ENCODE measurements at places on chromosomes 11 and 22.

DNA sequence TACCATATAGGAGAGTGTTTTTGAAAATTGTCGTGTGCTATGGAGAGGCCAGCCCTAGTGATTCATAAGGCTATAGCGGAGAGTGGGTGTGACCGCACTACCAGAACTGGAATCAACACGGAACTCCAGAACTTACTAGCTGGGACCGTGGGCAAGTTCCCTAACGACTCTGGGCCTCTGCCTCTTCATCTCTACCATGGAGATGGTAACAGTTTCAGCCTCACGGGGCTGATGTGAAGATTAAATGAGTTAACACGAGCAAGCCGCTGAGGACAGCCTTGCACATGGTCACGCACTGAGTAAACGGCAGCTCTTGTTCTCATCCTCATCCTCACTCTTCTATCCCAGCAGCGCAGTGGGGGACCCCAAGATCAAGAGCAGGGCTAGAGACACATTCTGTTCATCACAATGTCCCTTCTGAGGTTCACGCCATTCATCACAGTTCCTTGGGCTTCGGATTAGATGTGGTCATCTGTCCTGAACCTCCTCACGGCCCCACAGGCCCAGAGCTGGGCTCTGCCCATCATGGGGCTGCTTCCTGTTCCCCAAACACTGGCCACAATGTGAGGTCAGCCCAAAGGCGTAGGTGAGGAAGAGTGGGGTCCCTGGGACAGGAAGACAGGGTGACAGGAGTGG, 47.2 kb upstream of the CD5 start:
- DNase-seq = no peak

DNA sequence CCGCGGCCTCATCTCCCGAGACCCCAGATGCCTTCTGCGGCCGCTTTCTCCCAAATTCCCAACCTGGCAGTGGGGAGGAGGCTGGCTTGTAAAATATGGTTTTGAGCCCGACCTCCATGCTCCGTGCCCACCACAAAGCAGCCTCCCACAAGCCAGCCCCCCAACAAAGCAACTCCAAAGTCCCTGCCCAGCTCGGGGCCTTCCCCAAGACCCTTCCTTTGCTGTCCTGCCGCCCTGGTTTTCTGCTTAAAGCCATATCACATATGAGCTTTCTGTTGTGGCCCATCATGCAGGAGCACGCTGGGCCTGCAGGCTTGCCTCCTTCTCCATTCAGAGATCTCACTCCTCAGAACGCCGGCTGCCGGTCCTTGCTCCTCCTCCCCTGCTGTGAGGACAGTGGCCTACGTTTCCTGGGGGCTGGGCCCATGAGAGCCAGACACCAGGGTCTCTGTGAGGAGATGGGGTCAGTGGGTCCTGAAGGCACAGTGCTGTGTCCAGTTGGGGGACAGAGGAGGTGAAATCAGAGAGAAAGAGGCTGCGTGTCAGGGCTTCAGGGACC, 680.0 kb downstream of the BRD1 start:
- DNase-seq = no peak

DNA sequence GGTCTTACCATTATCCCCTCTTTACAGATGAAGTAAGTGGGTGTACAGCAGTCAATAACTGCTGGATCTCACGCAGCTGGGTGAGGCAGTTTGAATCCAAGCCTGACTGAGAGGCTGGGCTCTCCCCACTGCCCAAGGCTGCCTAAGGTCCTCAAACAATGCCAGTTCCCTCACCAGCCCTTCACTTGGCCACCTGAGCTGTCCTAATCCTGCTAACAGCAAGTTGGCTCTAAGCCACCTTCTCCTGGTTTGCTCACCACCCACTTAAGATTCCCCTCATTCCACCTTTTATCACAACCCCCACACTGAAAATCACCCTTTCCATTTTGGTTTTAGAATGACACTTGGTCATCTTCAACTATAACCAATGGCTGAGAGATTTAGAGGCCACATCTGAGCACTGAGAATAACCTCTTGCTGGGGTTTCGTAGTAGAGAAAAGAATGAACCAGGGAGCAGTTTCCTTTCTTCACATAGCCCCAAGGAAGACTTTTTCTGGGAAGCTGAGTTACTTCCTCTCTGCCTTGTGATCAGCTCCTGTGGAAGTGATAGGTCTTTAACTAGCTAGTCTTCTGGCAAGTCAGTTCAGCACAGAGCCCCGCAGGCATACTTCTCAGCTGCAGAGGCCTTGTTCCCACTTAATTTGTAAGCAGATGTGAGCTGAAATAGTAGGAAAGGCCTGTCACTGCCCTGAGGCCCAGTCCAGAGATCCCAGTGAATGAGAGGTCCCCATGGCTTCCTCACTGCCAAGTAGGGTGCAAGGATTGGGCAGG, 57.8 kb upstream of the TTC12 start:
- DNase-seq = no peak

- no peak for DNase-seq
Measured at GRCh38 chr11:93608364-93608763, 53.1 kb upstream of the CEP295 start.

- DNase-seq = no peak
Measured at GRCh38 chr11:127063241-127063640, 62.7 kb upstream of the KIRREL3 start.

DNA sequence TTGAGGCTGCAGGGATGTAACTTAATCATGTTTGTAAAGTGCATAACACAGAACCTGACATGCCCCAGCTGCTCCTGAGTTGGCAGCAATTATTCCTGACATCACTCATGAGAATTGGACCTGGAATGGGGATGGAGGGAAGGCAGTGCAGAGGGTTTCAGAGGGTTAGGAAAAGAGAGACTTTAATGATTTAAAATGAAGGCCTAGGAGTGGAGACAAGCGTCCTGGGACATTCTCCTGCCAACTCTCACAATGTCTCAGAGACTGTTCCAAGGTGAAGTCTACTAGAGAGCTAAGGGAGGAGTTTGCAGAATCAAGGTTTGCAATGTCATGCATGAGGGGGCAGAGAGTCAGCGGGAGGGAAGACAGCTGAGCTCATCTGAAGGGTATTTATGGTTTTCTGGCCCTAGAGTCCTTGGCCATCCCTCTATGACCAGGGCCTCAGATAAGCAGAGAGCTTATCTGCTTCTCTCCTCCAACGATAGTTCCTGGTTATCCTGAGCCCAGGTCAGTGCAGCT, 36.9 kb downstream of the GGTLC2 start:
- DNase-seq = no peak

GRCh38 chr11:44780940-44781631, 54.3 kb downstream of the TSPAN18 start:
- no peak for DNase-seq

- DNase-seq = no peak
Measured at GRCh38 chr11:87007963-87008362, 29.8 kb upstream of the TMEM135 start.

GRCh38 chr22:29972121-29972520, 89.1 kb downstream of the MTMR3 start:
- DNase-seq = no peak

DNA sequence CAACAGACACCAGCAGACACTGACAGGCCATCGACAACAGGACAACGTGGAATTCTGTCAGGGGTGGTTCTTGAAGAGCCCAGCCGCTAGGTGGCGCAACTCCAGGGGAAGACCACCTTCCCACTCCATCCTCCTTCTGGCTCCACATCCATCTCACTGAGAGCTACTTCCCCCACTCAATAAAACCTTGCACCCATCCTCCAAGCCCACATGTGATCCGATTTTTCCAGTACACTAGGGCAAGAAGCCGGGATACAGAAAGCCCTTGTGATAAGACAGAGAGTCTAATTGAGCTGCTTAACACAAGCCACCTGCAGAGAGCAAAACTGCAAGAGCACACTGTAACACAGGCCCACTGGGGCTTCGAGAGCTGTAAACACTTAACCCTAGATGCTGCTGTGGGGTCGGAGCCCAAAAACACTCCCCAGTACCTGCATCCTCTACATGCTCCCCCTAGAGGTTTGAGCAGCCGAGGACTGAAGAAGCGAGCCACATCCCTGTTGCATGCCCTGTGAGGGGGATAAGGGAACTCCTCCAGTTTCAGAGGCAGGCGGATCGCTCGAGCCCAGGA, 11.5 kb upstream of the RAB39A start:
- peak; percentile 16 for DNase-seq

DNA sequence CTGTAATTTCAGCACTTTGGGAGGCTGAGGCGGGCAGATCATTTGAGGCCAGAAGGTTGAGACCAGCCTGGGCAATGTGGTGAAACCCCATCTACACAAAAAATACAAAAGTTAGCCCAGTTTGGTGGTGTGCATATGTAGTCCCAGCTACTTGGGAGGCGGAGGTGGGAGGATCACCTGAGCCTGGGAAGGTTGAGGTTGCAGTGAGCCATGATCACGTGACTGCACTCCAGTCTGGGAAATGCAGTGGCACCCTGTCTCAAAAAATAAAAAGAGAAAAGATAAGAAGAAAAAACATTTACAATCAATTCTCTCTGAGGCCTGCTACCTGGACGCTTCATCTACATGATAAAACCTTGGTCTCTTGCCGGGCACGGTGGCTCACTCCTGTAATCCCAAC, 7.2 kb upstream of the CBL start:
- no peak for DNase-seq

DNA sequence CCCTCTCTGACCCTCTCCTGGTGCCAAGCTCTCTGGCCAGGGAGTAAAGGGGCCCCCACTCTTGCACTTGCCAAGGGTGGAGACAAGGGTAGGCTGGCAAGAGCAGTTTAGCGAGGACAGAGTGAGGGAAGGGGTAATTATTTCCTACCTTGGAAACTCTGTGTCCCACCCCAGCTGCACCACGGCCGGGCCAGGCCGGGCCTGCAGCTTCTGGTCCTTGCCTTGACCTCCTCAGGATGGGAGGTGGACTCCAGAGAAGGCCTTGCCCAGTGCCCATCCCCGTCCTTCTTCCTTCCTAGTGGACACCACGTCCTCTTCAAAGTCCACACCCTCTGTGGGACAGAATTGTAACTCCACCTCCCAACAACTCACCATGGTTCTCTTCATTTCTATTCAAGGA, 18.4 kb upstream of the OSBPL5 start:
- no peak for DNase-seq

DNA sequence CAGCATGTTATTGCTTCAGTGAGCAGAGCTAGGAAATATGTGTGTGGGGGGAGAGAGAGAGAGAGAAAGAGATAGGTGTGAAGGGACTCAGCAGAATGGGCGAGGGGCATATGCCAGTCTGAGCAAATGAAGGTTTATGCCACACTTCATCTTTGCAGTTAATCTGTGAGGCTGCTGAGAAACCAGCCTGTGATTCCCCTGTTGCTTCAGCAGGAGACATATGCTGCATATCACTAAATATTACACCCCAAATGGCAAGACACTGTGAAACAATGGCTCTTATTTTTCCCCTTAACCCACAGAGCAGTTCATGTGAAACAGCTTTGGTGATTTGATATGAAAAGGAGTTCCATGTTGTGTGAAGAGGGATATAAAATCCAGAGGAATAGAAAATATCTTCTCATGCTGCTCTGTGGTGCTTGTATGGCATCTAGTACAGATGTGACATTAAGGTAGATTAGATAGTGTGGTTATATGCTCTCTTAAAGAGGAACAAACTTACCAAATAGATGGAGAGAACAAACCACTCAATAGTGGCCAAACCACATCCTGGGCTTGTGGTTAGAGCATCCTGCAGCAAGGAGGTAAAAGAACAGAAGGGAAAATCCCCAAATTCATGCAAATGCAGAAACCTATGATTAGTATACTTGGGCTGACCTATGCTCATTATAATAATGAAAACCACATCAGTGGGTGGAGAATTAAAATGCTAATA, 864.2 kb downstream of the FAM181B start:
- peak; percentile 42 for DNase-seq

DNA sequence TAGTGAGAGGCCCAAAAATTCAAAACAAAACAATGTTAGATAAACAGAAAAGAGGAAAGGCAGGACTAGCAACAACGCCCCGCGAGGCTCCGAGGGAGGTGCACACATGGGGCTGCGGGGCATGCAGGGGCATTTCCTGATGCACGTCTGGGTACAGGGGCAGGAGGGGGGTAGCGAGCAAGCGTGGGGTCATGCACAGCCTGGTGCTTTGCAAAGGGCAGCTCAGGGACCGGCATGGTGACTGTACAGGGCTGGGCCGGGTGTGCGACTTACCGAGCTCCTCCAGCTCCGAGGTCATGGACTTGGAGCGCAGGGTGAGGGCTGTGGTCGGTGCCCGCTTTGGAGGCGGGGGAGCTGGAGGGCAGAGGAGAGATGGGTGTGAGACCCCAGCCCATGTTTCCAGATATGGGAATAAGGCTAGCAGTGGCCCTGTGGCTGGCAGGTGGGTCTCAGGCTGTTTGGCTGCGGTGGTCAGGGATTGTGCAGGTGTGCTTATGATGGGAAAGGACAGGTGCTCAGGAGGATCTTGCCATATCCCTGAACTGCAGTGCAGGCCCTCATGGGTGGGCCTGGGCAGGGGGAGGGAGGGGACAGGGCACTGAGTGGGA, 103.7 kb downstream of the CTTN start:
- no peak for DNase-seq

DNA sequence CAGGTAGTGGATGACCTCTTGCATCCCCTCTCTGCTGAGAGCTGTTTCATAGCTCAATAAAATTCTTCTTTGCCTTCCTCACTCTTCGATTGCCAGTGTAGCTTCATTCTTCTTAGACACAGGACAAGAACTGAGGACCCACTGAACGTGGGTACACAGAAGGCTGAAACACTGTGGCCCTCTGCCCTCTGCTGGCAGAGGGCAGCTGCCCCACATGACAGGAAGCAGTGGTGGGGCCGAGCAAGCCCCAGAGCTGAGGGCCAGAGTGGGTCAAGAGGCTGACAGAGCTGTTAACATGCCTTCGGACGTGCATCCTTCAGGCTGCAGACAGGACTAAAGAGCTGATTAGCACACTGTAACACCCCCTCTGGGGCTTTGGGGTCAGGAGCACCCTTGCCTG, 15.6 kb downstream of the SMC1B start:
- no peak for DNase-seq

DNA sequence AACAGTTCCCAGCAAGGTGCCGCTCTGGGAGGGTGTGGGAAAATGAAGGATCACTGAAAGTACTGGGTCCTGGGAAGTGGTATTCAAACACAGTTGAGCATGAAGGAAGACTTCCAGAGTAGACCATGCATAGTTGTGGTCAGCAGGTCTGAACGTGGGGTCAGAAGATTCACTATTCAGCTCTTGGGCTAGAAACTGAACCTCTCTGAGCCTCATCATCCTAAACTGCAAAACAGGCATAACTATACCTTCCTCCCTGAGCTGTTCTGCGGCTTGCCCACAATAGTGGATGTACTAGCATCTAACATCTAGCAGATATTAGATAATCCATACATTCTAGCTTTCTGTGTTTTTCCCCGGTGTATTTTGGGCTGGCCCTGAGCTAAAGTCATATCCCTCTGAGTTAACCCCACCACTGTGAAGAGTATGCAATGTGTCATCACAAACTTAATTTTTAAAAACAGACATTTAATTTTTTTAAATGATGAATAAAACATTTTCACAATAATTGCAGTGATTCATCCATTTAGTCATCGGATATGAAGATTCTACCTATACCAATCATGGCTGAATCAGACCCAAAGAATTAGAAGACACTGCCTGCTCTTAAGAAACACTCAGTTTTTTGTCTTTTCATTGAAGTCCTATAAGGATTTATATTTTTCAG, 179.1 kb downstream of the BLID start:
- no peak for DNase-seq

Measured in activated T-cell treated with anti-CD3 and anti-CD28 coated beads for 1 hour (primary cell).